Stimulated activated CD4-positive, alpha-beta T cell treated with anti-CD3 and anti-CD28 coated beads, Interleukin-2, amount 100 ng/mL, for 48 hours (primary cell): ENCODE measurements at places on chromosomes 3 and 15.

GRCh38 chr15:44194323-44195150 lies 534 bp downstream of the FRMD5 start:
- peak; percentile 24 for DNase-seq

DNA sequence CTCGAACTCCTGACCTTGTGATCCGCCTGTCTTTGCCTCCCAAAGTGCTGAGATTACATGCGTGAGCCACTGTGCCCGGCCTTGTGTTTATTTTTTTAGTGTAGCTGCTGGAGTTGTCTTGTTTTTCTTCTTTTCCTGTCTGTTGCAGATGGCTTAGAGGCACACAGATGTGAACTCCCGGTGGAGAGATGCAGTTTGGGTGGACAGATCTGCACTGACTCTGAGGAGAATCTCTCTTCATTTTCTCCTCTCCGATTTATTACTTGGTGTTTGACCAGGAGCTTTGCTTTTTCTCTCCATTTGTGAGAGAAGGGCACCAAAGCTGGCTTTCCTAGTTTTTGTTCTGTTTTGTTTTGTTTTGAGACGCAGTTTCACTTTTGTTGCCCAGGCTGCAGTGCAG lies 62.7 kb downstream of the USP13 start:
- no peak for DNase-seq

DNA sequence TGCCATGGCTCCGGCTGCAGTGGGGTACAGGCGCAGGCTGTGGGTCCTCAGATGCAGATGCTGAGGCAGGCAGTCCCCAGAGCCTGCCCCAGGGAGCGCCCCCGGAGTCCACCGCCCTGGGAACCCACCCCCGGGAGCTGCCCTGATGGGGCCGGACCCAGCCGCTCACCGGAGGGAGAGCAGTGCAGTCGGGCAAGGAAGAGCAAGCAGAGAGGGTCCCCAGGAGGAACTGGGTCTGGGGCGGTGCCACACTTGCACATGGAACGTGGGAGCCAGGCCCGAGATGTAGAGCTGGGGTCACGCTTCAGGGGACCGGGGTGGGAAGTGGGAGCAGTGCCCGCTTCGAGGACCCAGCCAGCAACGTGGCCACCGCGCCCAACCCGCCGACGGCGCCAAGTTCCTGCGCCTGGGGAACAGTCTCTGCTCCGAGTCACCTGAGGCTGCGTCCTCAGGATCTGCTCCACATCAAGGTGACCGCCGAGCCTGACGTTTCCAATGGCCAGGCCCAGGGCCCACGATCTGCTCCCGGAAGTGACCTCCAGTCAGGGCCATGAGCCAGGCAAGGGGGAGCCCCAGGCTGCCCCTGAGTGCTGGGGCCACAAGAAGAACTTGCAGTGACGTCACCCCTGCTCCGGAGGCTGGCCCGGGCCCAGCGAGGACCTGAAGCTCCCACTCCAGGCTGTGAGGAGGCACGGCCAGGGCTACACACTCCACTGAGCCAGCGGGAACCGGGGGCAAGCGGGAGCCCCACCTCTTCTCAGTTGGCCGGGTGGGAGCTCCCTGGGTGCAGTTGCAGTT lies 27.0 kb upstream of the TFG start:
- no peak for DNase-seq

DNA sequence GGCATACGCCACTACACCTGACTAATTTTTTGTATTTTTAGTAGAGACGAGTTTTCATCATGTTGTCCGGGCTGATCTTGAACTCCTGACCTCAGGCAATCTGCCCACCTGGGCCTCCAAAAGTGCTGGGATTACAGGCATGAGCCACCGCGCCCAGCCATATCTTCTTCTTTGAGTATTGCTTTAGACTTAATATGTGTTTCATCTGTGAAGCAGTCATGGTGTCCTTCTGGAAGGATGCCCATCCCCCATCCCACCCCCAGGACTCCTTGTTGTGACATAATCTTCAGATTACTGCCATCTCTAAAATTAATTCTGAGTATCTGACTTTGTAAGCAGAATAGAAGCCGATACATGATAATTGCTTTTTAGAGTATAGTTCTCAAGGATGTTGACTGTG lies 57.7 kb downstream of the KLHL25 start:
- DNase-seq: no peak

GRCh38 chr3:149751551-149751950 lies 738 bp downstream of the COMMD2 start:
- DNase-seq: no peak

DNA sequence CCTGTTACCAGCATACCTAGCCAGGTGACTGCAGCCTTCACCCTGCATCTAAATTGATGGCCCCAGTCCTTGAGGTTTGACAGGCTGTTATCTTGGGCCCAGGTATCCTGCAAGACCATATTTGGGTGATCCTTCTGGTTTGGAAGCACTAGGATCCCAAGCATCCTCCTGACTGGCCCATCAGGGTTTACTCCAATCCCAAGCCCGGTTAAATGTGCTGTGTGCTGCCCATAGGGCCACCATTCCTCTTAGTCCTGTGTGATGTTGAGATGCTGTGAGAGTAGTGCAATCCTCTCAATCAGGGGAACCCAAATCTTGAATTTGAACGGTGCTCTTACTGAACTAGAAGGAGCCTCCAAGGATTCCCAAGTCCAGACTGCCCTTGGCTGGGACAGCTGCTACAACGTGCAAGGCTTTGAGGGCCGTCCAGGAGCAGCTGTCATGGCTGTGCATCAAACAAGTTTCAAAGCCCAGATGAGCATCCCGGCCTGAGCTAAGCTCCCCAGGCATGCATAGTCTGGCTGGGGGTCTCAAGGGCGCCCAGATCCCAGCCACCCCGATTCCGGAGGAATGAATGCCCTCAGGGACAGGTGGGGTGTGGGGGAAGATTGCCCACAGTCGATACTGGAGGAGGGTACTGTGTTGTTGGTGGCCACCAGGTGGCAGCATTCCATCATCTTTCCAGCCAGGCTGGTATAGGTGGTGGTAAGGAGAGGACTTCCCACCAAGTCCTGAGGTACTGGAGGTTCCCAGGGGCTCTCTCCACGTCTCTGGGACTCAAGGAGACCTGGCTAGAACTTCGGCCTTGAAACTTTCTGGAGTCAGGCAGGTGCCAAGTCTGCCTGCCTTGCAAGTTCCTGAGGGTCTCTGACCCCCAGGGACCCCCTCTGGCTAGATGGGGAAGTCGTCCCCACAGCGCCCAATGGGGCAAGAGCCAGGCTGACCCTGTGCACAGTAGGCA lies 32.6 kb downstream of the RBM5 start:
- DNase-seq: peak; percentile 61

DNA sequence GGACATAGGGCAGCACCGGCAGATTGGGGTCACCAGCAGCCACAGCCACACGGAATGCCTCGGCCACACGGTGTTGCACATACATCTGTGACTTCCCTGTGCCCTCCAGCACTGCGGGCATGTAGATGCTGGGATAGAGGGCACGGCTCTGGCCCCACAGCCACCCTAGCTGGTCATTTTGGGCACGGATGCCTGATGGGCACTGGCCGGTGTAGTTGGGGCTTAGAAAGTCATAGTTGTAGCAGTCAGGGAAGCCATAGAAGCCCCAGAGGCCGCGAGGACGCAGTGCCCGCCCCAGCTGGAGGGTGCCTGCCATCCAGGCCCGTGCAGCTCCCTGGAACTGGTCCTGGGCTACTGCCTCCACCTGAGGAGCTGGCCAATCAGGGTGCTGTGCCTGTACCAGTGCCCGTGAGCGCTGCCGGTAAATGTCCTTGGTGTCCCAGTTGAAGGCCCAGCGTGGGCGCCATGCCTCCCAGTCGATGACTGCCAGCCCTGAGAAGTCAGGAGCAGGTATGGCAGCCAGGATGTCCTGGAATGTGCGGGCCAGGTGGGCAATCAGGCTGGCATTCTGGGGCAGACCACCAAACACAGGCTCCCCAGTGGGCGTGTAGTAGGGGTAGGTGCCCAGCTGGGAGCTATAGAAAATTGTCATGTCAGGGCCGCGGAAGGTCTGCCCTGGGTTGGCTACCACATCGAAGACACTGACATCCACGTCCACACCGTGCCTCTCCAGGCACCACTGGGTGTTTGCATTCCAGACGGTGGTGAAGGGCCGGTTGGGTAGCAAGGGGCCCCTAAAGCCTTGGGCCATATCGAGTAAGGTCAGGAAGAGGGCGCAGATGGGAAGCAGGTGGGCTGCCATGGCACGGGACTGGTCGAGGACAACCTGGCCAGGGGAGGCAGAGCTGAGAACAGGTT lies 1.0 kb downstream of the HYAL1 start:
- no peak for DNase-seq

DNA sequence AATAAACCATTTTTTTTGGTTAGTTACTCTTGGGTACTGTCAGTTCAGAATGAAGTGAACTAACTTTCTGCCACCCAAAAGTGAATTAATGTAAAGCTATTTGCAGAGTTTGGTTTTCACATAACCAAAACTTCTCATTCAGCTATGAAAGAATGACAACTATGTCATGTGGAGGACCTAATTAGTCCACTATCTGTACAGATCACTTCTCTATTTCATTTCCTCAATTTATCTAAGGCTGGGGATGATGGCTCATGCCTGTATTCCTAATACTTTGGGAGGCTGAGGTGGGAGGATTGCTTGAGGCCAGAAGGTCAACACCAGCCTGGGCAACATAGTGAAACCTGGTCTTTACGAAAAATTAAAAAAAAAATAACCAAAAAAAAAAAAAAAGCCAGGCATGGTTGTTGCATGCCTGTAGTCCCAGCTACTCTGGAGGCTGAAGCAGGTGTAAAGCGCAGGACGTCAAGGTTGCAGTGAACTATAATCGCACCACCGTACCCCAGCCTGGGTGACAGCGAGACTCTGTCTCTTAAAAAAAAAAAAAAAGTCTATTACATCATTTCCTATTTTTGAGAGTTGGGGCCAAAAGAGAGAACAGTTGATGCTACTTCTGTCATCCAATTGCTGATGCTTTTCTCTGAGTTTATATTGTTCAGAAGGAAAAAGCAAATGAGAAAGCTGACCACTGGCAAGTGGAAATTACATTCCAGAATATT lies 8.7 kb downstream of the HYPK start:
- no peak for DNase-seq

GRCh38 chr3:27360113-27361078 lies 8.8 kb downstream of the NEK10 start:
- DNase-seq: no peak

GRCh38 chr15:67080118-67080899 lies 14.9 kb downstream of the SMAD3 start:
- DNase-seq: no peak

GRCh38 chr15:77564341-77564740 lies 68.4 kb downstream of the LINGO1 start:
- DNase-seq: no peak

GRCh38 chr3:123609063-123609462 lies 24.2 kb upstream of the HACD2 start:
- DNase-seq: no peak

DNA sequence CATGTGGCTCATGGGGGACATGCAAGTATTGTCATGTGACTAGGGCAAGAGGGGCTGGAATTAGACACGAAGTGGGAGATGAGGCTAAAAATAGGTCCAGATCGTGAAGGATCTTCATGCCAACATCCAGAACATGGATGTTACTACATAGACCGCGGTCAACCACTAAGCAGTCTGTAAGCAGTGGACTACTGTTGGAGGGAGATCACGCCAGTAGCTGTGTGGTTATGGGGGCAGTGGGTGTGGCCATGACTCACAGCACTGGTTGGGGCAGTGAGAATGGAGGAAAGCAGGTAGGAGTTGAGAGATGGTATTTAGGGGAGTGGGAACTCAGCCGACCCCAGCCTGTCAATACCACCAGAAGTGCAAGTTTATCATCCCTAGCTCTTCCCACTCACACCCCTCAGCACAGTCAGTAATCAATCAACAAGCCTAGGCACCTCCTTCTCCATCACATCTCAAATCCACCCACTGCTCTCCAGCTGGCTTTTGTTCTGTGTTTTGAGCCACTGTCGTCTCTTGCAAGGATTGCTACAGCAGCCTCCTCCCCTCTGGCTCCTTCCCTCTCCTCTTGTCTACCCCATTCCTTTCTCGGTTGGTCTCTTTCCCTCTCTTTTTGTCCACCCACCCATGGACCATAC lies 107.2 kb upstream of the ABHD17C start:
- DNase-seq: no peak
